ENCODE measurements at places on chromosomes 16 and 17.

DNA sequence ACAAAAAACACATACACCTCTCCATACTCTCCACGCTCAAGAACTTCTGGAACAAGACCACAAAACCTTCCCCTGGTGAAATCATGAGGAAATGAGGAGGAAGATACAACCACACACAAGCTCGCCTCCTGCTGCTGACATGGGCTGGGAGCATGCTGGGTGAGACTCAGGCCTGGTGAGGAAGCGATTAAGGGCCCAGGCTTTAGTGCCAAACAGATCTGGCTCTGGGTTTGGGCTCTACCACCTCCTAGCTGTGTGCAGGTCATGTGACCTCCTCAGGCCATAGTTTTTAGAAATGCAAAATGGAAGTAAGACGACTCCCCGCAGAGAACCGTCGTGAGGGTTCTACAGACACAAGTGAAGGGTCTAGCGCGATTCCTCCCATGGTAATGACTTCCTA lies 41.3 kb downstream of the VAC14 start:
- no peak for DNase-seq

GRCh38 chr17:21602176-21602575 lies 90.1 kb upstream of the KCNJ18 start:
- DNase-seq: no peak

- no peak for DNase-seq
These were observed 41.7 kb downstream of the ZZEF1 start for GRCh38 chr17:4100883-4101756.

- DNase-seq: no peak
These were observed 13.7 kb upstream of the NLRC3 start for GRCh38 chr16:3590736-3591435.

- DNase-seq: no peak
These were observed 40.1 kb upstream of the CES5A start for GRCh38 chr16:55915096-55915827.

Measured in kidney glomerular epithelial cell (primary cell).